SK-MEL-5 (cell line): ENCODE measurements at places on chromosomes 11 and 22. TPM values are rescaled to one million over a fixed set of nuclear protein-coding genes. Genes with fewer than 3 reads are reported as not detected.
A peak's percentile ranks its signal among the peaks of the same experiment; 100 is the strongest.

TCN1 gene
- total RNA-seq = 219 and 227 TPM in 2 replicates

- no peak for DNase-seq
Measured at GRCh38 chr22:46557736-46558480, 20.5 kb upstream of the CELSR1 start.

GRM5 gene
- 0.05 TPM in 2 replicates for total RNA-seq

INSC gene
- 0.87 TPM in 1 of 2 replicates, not detected in the other for total RNA-seq

DNA sequence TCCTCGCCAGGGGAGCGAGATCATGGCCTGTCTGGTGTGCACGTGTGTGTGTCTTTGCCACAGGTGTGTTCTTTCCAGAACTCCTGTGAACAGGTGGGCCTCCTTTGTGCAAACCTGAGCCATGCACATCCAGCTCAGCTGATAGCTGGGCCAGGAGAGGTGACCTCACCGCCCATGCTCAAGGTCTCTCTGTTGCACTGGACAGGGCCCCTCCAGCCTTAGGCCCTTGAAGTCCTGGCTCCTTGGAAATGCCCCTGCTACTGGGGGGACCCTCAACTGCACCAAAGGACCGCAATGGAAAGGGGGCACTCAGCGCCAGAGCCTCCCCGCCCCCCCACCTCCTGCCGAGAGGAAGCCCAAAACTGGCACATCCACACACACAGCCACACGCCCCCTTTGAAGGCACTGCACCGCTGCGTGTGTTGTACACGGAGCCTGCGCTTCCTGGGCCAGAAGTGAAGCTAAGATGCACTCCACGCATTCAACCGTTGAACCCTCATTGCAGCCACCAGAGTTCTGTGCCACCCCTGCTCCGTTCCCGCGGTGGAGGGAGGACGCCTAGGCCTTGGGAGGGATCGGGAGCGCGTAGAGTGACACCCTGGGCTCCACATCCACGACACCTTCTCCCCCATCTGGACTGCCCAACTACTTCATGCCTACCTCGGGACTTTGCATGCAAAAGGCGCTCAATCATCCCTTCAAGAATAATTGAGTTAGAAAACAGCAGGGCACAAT lies 16.4 kb upstream of the IL2RB start:
- DNase-seq = no peak

DNA sequence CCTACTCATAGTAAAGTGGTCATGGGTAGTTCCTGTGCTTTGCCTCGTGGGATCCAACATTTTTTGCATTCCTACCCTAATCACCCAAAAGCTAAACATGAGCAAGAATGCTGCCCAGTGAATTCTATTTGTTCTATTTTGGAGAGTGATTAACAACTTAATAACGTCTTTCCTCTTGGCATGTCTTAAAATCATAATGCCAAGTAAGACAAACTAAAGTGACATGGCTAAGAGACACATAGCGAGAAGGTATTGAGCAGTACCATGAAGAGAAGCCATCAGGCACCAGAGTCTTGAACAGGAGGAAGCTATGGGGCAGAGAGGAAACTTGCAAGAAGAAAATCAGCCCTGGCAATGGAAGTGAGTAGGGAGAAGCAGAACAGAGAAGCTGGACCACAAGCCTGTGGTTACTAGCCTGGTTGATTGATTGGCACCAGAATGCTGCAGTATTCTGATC lies 32.0 kb downstream of the EXPH5 start:
- DNase-seq = no peak

GRCh38 chr11:73187854-73188253 lies 30.2 kb upstream of the P2RY2 start:
- no peak for DNase-seq

DNA sequence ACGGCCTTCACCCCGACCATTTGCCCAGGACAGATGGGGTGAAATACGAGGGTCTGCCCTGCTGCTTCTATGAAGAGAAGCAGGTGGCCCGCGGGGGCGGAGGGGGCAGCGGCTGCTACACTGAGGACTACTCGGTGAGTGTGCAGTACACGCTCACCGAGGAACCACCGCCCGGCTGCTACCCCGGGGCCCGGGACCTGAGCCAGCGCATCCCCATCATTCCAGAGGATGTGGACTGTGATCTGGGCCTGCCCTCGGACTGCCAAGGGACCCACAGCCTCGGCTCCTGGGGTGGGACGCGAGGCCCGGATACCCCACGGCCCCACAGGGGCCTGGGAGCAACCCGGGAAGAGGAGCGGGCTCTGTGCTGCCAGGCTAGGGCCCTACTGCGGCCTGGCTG lies 11.2 kb downstream of the C22orf31 start:
- DNase-seq = no peak

GRCh38 chr11:95283650-95284049 lies 52.6 kb upstream of the SESN3 start:
- DNase-seq = no peak

NLRP14 gene
- 0.08 TPM in 2 replicates for total RNA-seq

GRCh38 chr11:76526878-76527277 lies 82.1 kb downstream of the EMSY start:
- DNase-seq = no peak

- DNase-seq = no peak
Measured at GRCh38 chr22:17712441-17712840, 61.8 kb downstream of the BID start.

DNA sequence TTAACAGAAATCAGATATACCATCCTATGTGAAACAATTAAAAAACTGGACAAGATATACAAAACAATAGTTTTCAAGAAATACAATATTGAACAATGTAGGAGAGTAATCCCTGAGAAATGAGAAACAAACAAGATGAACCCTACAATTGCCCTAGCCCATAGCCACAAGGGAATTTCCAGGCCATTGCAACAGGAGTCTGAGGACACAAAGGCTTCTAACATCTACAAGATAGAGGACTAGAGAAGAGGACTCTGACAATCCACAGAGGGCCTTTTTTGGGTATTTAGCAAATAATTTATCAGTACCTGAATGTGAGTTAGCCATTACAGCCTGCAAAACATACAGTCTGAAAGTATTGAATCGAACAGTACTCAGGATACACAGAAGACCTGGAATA lies 251.7 kb downstream of the GRM5 start:
- DNase-seq = no peak

- DNase-seq = peak; percentile 78
Measured at GRCh38 chr11:6735306-6735705, 36.5 kb downstream of the OR2AG2 start.

B4GALNT4 gene
- 1.1 and 1.4 TPM in 2 replicates for total RNA-seq

HOATZ gene
- total RNA-seq = not detected in 2 replicates

CRYBB3 gene
- 0.24 TPM in 1 of 2 replicates, not detected in the other for total RNA-seq

DNA sequence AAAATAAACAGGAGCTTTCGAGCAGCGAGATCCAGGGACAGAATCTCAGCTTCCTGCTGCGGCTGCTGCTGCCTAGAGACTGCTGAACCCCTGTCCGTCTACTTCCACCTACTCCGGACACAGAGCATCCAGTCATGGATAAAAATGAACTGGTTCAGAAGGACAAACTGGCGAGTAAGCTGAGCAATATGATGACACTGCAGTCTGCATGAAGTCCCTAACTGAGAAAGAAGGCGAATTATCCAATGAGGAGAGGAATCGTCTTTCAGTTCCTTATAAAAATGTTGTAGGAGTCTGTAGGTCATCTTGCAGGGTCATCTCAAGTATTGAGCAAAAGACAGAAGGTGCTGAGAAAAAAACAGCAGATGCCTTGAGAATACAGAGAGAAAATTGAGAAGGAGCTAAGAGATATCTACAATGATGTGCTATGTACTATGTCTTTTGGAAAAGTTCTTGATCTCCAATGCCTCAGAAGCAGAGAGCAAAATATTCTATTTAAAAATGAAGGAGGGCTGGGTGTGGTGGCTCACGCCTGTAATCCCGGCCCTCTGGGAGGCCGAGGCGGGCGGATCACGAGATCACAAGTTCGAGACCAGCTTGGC lies 11.1 kb upstream of the MS4A2 start:
- DNase-seq = no peak

GRCh38 chr11:130359419-130359818 lies 44.7 kb upstream of the ZBTB44 start:
- no peak for DNase-seq

- DNase-seq = peak; percentile 13
Measured at GRCh38 chr11:10688401-10688800, 5.2 kb downstream of the IRAG1 start.
